ENCODE measurements at places on chromosomes 12 and 14.
A peak's percentile ranks its signal among the peaks of the same experiment; 100 is the strongest.

- no peak for DNase-seq
These were observed 26.0 kb downstream of the GEMIN2 start for GRCh38 chr14:39140170-39140569.

DNA sequence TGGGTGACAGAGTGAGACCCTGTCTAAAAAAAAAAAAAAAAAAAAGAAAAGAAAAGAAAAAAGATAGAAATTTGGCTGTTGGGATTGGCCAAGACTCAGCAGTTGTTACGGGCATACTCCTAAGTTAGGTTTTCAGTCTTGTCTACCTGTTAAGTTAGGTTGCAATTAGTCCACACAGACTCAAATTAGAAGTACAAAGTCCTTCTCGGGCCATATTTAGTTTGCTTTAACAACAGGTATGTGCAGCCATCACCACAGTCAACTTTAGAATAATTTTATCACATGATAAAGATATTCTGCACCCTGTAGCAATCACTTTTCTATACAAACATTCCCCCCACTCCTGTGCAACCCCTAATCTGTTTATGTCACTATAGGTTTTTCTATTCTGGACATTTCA lies 85.2 kb downstream of the WNK1 start:
- no peak for DNase-seq

GRCh38 chr14:76710056-76711010 lies 50.9 kb upstream of the VASH1 start:
- no peak for DNase-seq

DNA sequence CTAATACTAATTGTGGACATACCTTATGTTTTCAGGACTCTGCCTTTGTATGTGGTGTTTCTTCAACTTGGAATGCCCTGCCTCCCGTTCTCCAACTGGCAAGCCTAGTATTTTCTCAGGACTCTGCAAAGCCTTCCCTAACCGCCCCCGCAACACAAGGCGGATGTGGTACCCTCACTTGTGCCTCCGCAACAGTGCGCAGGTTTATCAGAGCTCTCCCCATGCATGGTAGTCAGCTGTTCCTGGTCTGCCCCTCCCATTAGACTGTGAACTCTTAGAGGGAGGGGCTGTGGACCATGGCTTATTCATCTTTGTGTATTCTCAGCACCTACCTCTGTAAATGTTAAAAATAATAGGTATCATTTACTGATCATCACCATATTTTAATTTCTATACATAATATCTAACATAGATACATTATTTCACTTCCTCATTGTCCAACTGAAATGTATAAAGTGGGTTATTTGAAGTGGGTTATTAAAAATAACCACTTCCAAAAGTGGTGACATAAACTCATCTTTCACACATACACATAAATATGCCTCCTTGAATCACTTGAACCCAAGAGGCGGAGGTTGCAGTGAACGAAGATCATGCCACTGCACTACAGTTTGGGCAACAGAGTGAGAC lies 9.0 kb downstream of the LPAR5 start:
- DNase-seq = no peak

DNA sequence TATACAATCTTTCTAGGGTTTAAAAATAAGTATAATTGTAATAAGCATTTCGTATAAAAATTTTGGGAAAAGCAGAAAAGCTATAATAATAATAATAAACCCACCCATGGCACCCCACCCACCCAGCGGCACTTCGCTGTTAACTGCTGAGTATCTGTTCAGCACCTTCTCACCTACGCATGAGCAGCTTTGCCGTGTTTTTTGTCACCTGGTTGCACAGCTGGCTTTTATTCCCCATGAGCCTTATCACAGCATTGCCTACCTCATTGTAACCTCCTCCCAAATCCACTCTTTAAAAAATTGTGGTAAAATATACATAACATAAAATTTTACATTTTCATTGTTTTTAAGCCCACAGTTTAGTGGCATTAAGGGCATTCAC lies 34.7 kb downstream of the CYP46A1 start:
- DNase-seq = no peak

GRCh38 chr12:108649669-108650068 lies 16.0 kb upstream of the SELPLG start:
- DNase-seq = peak; percentile 72

DNA sequence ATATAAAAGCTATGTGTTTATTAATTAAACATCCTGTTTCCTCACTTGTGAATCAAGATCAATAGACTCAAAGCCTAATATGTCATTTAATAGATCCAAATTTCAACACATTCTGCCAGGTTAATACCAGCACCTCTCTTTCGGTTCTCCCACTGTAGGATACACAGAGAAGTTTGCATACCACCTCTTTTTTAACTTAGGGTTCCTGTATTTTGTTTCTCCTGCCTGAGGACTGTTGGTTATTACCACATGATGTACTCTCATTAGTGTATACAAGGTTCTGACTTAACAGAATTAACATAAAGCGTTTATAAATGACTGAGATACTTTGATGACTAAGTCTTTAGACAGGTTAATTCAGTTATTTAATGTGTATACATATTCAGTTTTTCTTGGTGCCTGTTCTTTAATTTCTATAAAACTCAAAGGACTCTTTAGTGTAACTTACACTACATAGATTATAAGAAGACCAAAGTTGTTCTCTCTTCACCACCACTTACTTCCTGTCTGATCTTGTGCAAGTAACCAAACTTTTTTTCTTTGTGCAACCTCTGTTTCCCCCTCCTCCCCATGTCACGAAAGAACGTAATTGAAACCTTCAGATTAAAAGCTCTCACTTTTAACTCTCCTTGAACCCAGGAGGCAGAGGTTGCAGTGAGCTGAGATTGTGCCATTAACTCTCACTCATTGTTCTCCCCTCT lies 89.8 kb upstream of the DNM1L start:
- DNase-seq = no peak

GRCh38 chr14:61671082-61671481 lies 24.2 kb upstream of the HIF1A start:
- DNase-seq = no peak

- peak; percentile 43 for DNase-seq
These were observed 12.1 kb downstream of the VASH1 start for GRCh38 chr14:76773188-76773885.

DNA sequence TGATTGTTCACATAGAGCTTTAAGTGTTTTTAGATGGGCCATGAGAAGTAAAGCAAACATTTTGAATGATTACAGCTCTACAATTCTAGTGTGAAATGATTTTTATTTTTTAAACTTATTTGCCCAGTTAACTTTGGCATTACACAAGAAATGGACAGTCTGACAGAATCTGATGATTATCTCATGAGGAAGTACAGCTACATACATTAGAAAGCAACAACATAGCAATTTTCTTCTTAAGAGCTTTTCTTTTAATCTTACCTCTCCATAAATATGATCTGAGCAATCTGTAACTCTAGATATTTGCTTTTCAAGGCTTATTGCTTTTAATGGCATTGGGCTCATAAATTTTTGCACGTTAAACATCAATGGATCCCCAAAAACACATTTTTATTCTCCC lies 26.5 kb upstream of the PPP1R12A start:
- DNase-seq = no peak

DNA sequence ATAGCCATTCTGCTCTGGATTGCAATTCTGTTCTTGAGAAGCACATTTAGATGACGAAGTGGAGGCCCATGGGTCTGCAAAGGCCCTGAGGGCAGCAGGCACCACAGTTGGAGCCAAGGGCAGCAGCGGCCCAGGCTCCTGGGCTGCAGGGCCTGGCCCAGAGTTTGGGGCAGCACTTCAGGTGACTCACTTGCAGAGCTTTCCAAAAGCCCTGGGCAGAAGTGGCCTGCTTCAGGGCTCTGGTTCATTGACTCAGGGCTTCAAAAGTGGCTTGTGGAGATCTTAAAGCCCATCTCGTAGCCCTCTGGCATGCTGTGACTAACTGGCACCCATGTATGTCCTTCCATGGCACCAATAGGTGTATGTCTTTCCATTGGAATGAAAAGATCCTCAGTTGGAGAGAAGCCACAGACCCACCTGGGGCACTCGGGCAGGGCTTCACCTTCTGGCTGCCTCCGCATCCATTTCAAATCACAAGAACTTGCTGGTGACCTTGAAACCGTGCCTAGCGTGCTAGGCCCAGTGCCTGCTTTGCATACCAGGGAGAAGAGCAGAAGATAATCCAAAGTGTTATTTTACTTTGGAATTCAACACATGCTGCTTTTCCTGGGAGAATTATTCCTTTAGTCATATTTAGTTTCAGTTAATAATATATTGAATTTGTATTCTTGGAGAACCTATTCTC lies 106.7 kb downstream of the PRMT8 start:
- DNase-seq = no peak

DNA sequence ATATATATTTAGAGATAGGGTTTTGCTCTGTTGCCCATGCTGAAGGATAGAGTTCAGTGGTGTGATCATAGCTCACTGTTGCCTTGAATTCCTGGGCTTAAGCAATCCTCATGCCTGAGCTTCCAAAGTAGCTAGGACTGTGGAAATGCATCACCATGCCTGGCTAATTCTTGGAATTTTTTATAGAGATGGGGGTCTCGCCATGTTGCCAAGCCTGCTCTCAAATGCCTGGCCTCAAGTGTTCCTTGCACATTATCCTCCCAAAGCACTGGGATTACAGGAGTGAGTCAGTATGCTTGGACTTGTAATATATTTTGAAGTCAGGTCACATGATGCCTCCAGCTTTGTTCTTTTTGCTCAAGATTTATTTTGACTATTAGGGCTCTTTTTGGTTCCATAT lies 178.0 kb downstream of the RPAP3 start:
- DNase-seq = peak; percentile 67

- no peak for DNase-seq
These were observed 50.5 kb upstream of the FBRSL1 start for GRCh38 chr12:132439333-132439904.

DNA sequence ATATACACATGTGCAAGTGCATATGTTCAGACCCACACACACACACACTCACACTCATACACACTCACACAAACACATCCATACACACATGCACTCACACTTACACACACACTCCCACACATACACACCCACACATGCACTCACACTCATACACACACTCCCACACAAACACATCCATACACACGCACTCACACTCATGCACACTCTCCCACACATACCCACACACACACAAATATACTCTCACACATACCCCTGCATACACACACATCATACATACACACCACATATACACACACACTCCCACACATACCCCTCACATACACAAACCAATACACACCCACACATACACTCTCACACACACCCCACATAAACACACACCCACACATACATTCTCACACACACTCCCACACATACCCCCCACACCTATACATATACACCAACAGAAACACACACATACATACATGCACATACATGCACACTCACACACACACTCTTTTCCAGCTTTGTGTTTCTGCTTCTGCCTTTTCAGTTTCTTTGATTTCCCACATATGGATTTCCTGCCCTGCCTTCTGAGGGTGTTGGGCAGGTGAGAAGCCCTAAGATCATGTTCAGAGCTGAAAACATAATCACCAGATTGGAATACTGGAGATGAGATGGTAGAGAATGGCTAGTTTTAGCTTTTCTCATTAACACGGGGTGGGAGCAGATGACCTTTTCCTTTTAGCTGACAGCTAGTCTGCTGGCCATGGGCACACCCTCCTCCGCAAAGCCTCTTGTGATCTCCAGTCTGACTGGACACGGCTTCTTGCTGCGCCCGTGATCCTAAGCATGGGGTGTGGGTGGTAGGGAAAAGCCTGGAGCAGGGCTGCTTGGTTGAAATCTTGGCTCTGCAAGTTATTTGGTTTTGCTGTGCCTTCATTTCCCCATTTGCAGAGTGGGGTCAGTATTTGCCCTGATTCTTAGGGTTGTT lies 214.0 kb downstream of the CHST11 start:
- no peak for DNase-seq

DNA sequence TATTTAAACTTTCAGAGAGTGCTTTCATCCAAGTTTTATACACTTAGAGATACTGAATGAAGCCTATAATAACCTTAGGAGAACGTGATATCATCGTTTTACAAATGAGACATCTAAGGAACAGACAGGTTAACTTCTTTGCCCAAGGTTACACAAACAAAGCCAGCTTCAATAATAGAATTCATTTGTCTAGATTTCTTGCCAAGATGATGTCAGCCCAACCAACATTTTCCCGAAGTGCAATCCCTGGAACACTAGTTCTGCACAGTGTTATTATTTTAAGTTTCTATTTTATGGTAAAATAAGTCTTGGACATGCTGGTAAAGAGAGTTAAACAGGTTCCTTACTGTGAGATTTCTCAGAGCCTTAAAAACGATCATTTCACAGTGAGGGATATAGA lies 174.6 kb downstream of the SLC25A21 start:
- no peak for DNase-seq

GRCh38 chr14:27553790-27554189 lies 956.0 kb upstream of the NOVA1 start:
- no peak for DNase-seq

DNA sequence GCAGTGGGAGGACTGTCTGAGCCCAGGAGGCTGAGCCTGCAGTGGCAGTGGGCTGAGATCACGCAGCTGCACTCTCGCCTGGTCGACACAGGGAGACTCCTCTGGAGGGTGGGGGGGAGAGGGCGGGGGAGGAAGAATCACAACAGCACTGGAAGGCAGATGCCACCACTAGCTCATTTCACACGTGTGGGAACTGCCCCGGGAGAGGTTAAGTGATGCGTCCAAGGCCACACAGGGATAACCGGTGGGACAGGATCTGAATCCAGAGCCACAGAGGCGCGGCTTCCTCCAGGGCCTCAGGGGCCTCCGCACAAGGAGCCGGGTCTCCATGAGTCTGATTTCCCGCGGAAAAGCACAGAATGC lies 20.8 kb downstream of the STX2 start:
- no peak for DNase-seq

- DNase-seq = no peak
These were observed 2.6 kb upstream of the WNT10B start for GRCh38 chr12:48973941-48974673.

GRCh38 chr12:109630815-109631214 lies 57.2 kb downstream of the MVK start:
- no peak for DNase-seq

DNA sequence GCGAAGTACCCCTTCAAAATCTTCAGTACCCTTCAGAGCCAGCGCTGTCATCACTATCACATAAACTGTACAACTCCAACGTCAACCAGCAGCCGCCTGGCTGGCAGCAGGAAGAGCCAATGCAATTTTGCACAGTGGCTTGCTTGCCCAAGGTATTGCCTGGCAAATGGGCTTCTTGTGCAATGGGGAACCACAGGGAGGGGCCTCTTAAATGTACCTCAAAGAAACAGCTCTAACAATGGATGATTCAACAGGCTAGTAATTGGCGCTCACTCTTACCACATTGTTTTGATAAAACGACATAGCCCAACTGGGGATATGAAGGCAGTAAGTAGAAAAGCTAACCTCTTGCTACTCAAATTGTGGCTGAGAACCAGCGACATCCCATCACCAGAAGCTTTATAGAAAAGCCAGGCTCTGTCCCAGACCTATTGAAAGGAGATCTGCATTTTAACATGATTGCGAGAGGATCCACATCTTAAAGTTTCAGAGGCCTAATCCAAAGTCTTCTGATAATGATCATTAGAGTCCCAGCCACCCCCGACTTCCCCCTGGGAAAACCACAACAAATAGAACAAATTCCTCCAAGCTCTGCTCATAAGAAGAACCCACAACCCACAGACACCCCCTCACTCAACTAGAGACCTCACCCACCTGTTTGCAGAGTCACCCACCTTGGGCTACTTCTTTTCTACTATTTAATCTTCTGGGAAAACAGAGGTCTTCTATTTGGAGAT lies 125.3 kb upstream of the HIF1A start:
- DNase-seq = peak; percentile 80
